Activated CD4-positive, alpha-beta memory T cell treated with anti-CD3 and anti-CD28 coated beads for 36 hours (primary cell): ENCODE measurements at places on chromosomes 3 and 15. TPM values are rescaled to one million over a fixed set of nuclear protein-coding genes. Genes with fewer than 3 reads are reported as not detected.

Gene GABRR3
- total RNA-seq: not detected

DNA sequence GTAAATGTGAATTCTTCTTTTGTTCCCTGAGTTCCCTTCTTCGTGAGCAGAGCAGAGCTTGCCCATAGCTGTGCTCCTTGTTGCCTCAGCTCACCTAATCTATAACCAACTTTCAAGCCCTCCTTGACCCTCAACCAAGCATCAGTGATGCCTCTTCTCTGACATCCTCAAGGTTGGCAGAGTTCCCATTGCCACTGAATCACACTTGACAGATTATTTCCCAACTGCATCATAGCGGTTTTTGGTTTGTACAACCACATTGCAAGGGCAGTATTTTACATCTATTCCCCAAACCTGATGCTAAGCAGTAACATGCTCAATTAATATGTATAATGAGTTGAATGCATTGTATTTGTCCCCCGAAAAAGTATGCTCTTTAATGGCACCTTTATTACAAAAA lies 133.0 kb upstream of the SNTN start:
- no peaks in the 10 kb centered on the region for H3K36me3 ChIP-seq
- no peak overlapping the region for H3K4me3 ChIP-seq
- DNase-seq: no peak
- H3K27ac ChIP-seq: no peak overlapping the region
- H3K27me3 ChIP-seq: peaks cover 2% of the 10 kb centered on the region

GRCh38 chr3:11541321-11542303 lies 102.1 kb downstream of the VGLL4 start:
- H3K27me3 ChIP-seq: no peaks in the 10 kb centered on the region
- H3K4me1 ChIP-seq: no peaks in the 10 kb centered on the region
- H3K4me3 ChIP-seq: no peak overlapping the region
- H3K27ac ChIP-seq: no peak overlapping the region

GRCh38 chr15:101407439-101407838 lies 82.1 kb downstream of the PCSK6 start:
- no peaks in the 10 kb centered on the region for H3K36me3 ChIP-seq
- H3K4me1 ChIP-seq: no peaks in the 10 kb centered on the region
- H3K27ac ChIP-seq: no peak overlapping the region
- H3K4me3 ChIP-seq: no peak overlapping the region

GRCh38 chr3:50923955-50924354 lies 249.2 kb downstream of the DOCK3 start:
- no peak overlapping the region for H3K27ac ChIP-seq
- H3K36me3 ChIP-seq: peaks cover 2% of the 10 kb centered on the region
- H3K4me3 ChIP-seq: no peak overlapping the region

Gene ACSBG1
- total RNA-seq: 0.26 TPM

DNA sequence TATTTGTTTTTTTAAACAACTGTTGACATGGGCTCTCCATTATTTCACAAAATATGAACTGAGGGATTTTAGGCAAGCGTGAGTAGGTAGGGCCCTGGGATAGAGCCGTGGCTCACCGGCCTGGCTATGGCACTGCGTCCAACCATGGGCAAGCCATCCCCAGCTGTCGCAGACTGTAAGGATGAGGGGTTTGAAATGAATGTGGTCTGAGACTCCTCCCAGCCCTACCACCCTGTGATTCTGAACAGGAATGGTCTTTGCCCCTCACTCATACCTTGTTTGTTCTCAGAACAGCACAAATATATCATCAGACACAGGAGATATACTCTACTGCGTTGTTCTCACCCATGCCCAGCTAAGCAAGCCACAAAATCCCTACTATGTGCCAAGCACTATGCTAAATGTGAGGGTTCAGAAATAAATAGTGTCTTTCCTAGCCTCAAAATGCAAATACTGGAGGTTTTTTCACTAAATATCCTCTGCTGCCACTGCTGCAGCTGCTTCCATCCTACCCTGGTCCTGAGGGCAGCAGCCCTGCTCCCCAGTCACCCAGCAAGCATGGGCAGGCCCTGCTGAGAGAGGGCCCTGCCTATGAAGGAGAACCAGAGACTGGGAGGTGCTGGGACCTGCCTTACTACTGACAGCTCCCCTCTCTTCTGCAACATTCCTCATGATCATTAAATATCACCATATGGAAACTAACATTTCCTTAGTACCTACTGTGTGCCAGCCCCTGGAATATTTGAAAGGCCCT lies 102.8 kb downstream of the XXYLT1 start:
- no peak for DNase-seq
- H3K4me3 ChIP-seq: no peak overlapping the region
- peaks cover 23% of the 10 kb centered on the region for H3K4me1 ChIP-seq
- H3K36me3 ChIP-seq: no peaks in the 10 kb centered on the region

DNA sequence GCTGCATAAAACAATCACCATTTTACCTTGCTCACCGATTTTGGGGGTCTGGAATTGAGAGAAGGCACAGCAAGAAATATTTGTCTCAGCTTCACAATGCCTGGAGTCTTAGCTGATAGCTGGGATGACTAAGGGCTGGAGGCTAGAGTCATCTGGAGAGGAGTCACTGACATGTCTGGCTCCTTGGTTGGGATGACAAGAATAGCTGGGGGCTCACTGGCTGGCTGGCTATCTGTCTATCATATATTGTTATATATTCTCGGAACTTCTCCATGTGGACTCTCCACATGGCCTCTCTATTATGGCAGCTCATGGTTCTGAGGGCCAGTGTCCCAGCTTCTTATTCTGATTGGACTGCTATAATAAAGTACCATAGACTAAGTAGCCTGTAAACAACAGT lies 20.0 kb upstream of the TRIM71 start:
- no peak for DNase-seq
- H3K4me1 ChIP-seq: no peaks in the 10 kb centered on the region
- H3K36me3 ChIP-seq: no peaks in the 10 kb centered on the region
- no peak overlapping the region for H3K4me3 ChIP-seq

Gene PLA2G4E
- not detected for total RNA-seq

- no peak overlapping the region for H3K27ac ChIP-seq
- H3K27me3 ChIP-seq: no peaks in the 10 kb centered on the region
- H3K4me1 ChIP-seq: no peaks in the 10 kb centered on the region
- no peak overlapping the region for H3K4me3 ChIP-seq
Observed at GRCh38 chr3:26281284-26281985, 341.1 kb upstream of the LRRC3B start.

DNA sequence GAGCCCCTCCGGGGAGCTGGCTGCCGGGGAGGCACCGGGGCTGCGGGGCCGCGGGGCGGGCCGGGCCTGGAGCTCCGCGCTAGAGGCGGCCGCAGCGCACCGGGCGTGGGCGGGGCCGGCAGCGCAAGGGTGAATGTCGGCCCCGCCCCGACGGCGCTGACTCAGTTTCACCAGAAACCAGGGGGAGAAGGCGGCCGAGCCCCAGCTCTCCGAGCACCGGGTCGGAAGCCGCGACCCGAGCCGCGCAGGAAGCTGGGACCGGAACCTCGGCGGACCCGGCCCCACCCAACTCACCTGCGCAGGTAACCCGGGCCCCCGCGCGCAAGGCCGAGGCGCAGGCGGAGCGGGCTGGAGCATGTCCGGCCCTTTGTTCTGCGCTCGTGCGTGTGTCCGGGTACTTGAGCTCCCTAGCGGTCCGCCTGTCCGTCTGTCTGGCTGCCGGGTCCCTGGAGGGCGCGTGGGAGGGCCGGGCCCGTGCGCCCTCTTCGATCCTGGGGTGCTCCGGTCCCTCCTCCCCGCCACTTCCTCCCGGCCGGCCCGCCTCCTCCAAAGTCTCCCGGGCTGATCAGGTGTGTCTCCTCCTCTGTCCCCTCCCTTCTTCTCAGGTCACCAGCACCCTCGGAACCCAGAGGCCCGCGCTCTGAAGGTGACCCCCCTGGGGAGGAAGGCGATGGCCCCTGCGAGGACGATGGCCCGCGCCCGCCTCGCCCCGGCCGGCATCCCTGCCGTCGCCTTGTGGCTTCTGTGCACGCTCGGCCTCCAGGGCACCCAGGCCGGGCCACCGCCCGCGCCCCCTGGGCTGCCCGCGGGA lies at the start of gene SPINT1:
Gene SPINT1 (plus strand): TSS at position 164 of the 811 bp plus-strand sequence. CDS start 507 bp downstream, at position 671.
- peak; percentile 87 for DNase-seq
- peak within 1 kb of the TSS; percentile 83 for H3K4me3 ChIP-seq
- H3K27me3 ChIP-seq: peaks cover 6% of the 10 kb centered on the region
- peaks cover 27% of the 10 kb centered on the region for H3K4me1 ChIP-seq
- no peaks in the 10 kb centered on the region for H3K36me3 ChIP-seq

Gene ECE2
- not detected for total RNA-seq

Gene MED12L
- total RNA-seq: 1.5 TPM

GRCh38 chr3:115099986-115100571 lies 47.0 kb downstream of the ZBTB20 start:
- H3K4me1 ChIP-seq: peaks cover 33% of the 10 kb centered on the region
- peak; percentile 12 for DNase-seq
- no peaks in the 10 kb centered on the region for H3K27me3 ChIP-seq
- H3K4me3 ChIP-seq: peak overlapping the region; percentile 75

Gene HACD2
- total RNA-seq: 27.9 TPM

DNA sequence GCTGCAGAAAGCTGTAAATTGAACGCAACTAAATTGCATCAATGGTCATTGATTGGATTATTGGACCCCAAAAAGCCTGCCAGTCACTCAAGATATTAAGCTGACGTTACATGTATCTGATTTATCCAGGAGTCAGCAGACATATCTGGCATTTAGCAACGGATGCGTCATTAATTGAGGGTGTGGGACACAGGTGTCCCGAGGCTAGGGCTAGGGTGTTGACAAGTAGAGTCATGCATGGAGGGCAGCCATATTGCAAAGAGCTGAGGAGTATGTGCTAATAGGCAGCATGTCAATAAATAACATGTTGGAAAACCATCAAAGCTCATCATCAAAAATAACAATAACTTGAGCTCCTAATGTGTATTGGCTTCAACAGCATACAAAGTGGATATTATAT lies 234.5 kb upstream of the GOLGA6L4 start:
- no peaks in the 10 kb centered on the region for H3K4me1 ChIP-seq
- H3K27ac ChIP-seq: no peak overlapping the region
